Stimulated activated CD8-positive, alpha-beta memory T cell treated with anti-CD3 and anti-CD28 coated beads, Interleukin-4, amount 100 ng/mL, for 1 hour (primary cell): ENCODE measurements at places on chromosomes 2 and 18.

DNA sequence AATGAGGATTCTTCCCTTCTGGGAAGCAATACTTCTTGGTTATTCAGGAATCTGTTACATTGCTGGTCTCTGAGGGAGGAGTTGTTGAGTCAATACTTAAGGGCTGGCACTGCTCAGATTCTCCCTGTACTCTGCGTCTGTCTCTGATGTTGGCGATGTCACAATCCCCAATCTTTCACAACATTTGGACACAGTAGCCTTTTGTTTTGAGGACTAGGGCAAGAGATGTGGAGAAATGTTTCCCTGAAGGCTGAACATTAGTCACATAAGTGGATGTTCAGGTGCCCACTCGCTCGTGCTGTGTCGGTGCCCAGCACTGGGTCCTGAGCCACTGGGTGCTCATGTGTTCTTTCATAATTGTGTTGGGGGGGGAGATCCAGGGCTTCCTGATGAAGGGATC lies 55.0 kb downstream of the MAPK4 start:
- DNase-seq, result no peak

DNA sequence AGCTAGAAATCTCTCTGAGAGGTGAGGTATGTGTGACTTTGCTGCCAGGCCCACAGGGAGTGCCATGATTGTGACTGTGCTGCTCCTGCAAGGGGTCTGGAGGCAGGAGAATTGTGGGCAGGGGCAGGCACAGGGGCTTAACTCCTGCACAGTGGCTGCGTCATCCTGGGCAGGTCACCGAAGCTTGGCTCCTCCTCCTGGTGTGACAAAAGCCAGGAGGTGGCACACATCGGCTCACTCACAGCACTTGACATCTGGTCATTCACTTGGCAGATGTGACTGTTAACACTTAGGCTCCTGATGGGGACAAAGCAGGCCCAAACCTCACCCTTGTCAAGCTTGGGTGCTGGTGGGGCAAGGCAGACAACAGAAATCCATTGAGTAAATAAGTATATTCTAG lies 36.4 kb upstream of the GLI2 start:
- no peak for DNase-seq

- peak; percentile 24 for DNase-seq
Measured at GRCh38 chr2:102442967-102443828, 20.2 kb downstream of the IL18RAP start.

DNA sequence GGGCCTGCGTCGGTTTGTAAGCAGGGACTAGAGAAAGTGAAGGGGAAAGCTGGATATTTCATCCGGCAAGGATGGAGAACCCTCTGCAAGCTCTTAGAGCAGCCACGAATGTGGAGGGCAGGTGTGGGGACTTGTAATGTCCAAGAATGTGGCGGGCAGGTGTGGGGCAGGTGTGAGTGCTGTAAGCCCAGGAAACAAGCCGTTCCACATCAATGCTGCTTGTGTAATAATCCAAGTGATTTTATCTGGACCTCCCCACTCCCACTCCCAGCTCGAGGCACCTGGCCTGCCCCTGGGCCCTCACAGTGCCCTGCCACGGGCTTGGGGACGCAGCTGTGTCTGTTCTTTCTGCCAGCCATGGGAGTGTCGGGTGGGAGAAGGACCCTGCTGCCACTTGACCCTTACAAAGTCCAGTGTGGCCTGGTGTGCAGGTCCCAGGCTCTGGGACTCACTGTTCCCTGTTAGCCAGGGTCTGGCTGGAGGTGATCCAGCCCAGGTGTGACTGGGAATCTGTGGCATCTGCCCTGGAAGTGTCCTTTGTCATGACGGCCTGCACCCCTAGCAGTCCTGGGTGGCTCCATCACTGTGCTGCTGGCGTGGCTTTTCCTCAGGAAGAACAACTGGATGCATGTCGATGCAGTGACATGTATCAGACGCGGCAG lies 42.8 kb downstream of the SOX11 start:
- DNase-seq, result no peak

DNA sequence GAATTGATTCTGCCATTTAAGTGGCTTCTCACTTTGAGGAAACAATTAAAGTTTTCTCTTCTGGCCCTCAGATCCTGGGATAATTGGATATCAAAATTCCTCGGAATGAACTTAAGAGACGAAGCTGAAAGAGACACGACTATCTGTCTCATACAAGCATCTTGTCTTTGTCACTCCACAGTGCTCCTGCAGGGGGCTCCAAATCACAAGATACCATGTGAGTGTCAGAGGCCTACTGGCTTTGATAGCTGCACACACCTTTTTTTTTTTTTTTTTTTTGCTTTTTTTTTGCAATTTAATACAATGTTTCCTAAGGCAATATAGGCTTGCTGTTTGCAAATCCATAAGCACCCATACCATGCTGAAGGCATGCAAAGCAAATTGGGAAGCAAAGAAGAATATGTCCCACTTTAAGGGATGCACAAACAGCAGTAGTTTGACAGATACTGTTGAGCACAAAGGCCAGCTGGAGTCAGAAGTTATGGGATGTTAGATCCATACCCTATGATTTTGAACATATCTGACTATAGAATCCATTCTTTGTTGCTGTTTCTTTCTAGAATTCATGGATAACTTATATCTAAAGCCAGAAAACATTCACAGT lies 109.0 kb upstream of the CBLN2 start:
- no peak for DNase-seq

DNA sequence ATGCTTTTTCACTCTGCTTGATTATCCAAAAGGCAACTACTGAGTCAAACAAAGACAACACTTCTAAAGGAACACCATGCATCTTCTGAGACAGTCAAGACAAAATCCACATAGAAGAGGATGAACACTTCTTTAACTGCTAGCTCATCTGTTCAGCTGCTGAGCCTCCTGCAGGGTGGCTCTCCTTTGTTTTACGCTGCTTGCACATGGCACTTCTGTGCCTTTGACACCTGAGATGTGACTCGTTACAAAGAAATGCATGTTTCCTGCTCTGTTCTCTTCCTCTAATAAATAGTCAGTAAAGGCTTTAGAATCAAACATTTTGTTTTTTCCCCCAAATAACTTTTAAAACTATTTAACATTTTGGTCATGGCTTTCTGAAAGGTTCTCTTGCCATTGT lies 1129.4 kb downstream of the TDRD15 start:
- no peak for DNase-seq

DNA sequence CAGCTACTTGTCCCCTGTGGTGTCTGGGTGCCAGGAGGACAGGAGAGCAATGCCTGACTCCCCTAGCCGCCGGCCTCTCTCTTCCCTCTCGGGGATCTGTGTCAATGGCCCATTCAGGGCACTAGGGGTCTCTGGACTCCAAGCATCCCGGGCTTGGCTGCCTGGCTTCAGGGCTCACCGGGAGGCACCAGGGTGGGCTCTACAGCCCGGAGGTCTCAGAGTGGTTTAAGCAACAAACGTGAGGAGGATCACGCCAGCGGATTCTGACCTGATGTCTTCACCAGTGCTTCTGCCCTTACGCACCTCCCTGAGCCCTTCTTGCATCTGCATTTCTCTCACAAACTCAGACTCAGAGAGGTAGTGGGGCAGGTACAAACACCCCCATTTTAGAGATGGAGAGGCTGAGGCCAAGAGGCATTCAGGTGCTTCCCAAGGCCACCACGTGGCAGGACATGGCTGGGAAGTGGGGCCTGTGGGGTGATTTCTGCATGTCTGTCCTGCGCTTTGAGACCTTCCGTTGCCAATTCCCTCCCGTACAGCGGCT lies 243.0 kb downstream of the CELF4 start:
- DNase-seq, result no peak

DNA sequence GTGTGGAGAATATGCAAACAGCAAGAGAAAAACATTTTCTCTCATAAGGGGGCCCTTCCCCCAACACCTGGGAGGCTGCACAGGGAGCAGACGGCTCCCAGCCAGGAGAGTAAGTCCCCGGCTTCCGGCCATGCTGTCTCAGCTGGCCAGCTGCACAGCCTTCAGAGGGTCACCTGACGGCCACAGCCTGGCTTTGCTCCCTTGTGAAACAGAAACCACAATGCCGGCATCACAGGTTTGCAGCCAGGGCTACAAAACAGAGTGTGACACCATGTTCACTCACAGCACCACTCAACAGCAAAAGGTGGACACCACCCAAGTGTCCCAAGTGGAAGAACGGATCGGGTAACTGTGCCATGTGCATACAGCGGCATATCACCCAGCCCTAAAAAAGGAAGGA lies 86.9 kb upstream of the GPC1 start:
- DNase-seq, result no peak

- DNase-seq, result no peak
Measured at GRCh38 chr2:109247340-109247739, 118.3 kb downstream of the SH3RF3 start.

- DNase-seq, result no peak
Measured at GRCh38 chr2:213251618-213252017, 32.6 kb upstream of the SPAG16 start.

DNA sequence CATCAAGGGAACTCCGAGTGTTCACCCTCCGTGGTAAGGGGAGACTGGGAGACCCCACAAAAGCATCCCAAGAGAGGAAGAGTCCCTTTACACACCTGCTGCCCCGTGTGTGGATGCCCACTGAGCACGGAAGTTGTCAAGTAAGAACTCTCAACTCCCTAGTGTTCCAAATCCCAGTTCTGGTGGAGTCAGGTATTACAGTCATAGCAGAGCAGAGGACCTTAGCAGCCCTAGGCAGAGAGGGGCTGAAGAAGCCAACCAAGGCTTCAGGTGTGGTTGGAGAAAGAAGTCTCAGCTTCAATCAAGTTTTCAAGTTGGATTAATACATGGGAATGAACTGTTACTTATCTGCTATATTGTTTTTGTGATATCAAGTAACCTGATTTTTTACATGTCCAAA lies 512.5 kb downstream of the RNF144A start:
- DNase-seq, result no peak

- no peak for DNase-seq
Measured at GRCh38 chr2:197575987-197576386, 60.1 kb downstream of the MOB4 start.

DNA sequence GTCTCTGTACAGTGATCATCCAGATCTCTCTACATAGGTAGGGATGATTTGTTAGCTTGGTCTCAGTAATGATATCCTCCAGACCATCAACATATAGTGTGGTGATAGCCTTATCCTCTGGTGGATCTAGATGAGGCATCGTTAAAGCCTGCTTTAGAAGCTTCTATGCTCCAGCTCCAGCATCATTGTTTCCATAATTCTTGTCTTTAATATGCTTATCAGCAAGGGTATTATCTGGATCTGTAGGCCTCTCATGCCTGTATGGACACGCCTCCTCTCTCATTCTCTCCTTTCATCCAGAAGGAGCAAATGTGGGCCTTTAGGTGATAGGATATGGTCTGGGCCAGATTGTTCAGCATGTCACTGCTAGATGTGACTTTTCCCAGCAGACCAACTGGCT lies 234.5 kb upstream of the CHST9 start:
- DNase-seq, result no peak

GRCh38 chr2:67991456-67991855 lies 71.3 kb downstream of the C1D start:
- no peak for DNase-seq

DNA sequence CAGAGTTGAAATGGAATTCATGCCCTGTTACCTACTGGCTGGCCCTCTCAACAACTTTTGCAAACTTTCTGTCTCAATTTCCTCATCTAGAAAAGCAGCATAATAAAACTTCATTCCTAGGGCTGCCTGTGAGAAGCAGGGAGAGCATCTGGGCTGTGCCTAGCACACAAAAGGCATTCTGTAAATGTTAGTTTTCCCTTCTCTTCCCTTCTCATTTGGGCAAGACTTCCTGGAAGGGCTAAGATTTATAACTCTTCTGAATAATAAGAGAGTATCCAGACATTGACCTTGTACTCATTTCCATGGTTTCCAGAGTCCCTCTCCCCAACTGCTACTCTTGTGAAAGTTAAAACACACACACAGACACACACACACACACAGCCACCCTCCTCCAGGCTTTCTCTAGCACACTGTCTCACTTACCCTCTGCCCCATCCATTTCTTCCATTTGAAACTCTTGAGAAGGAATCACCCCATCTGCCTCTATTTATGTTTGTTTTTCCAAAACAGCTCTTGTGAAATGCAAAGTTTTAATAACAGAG lies 302.1 kb downstream of the SMAD2 start:
- no peak for DNase-seq

- DNase-seq, result no peak
Measured at GRCh38 chr18:35938562-35938961, 33.9 kb upstream of the RMP24 start.
